G401 (cell line): ENCODE measurements at places on chromosomes 4 and X.

GRCh38 chrX:35665311-35665710 is 132.8 kb upstream of the MAGEB16 start:
- DNase-seq: no peak

DNA sequence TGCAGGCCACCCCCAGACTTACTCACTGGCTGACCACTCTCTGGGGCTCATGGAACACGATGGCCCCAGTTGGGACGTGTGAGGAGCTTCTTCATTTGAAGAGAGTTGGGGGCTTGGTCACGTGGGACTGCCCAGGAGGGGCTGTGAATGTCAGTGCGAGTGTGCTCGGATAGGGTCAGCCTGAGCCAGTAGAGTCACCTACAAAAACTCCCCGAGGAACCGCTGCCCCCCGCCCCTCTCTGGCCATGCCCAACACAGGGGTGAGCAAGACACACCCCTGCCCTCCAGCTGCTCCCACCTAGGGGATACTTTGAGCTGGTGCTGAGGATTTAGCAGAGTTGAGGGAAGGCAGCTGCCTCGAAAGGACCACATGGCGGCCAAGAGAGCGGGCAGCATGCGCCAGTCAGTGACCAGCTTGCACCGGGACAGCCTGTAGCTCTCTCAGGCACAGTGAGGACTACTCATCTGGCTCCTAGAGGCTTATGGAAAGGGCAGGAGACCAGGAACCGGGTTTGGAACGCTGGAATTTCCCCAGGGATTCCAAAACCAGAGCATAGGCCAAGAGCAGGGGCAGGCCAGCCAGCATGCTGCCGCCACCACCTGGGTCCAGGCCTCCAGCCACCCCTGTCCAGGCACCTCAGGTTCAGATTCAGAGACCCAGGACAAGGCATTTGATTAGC is 8.4 kb downstream of the PNMA6E start:
- DNase-seq: no peak

- DNase-seq: no peak
Measured at GRCh38 chr4:171928336-171928735, 115.1 kb downstream of the GALNTL6 start.

DNA sequence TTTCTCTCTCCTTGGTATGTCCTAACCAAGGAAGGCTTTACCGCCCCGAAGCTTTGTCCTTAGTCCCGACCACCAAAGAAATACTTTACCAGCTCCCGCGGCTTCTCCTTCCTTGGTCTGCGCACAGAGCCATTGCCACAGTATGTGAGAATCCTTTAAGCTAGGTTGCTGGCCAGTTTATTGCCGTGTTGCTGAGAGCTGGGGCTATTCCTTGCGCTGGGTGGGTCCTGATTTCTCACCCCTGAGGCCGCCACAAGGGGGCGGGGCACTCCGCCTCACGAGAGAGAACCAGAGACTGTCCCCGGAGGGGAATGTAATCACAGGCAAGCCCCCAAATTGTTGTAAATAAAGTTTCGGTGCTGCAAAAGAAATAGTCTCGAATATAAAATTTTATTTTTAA is 331.0 kb upstream of the PCDH10 start:
- DNase-seq: no peak

- DNase-seq: no peak
Measured at GRCh38 chrX:99184153-99184552, 1225.9 kb downstream of the PCDH19 start.

DNA sequence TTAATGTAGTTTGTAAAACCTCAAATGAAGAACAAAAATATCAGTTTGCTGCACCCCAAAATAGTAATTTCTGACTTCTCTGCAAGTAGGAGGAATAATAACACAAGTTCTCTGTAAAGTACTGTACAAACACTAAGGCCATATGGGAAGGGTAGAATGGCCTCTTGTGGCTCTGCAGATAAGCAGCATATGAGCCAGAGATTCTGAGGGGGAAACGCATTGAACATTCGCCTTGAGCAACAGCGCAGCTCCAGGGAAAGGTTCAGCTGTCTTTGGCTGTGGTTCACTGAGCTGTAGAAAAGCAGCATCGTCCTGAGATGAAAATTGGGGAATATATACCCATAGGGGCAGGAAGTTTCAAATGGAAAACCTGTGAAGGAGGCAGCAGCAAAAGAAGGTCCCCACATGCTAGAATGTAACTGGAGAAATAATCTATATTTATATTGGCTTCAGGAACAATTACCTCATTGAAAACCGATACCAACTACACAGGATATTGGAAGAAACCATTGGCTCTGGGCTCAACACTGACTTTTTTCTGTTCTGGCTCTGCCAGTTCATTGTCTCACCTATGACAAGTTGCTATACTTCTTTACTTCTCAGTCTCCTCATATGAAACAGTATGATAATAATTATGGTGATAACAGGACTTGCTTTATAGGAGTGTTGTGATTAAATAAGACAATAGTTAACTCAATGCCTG is 357.6 kb upstream of the CPEB2 start:
- DNase-seq: no peak

GRCh38 chrX:153948002-153948466 is 3.6 kb upstream of the RENBP start:
- DNase-seq: no peak

- no peak for DNase-seq
Measured at GRCh38 chr4:152100379-152101201, 339.8 kb upstream of the GATB start.

DNA sequence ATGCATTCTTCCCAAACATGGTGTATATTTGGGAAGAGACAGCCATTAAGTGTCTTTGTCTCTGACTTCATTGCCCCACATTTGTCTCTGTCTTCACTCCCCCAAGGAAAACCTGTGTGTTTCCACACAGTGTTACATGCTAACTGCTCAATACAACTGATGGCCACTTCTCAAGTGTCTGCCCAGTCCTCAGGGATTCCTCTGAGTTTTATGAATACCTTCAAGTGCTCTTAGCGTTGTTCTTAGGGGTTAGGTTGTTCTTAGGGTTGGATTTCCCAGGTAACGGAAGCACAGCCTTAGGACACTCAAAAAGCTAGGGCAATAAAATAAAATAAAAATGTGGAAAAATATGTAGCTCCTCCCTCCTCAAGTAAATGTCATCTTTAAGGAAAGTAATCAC is 64.7 kb upstream of the PLAC8 start:
- DNase-seq: no peak

DNA sequence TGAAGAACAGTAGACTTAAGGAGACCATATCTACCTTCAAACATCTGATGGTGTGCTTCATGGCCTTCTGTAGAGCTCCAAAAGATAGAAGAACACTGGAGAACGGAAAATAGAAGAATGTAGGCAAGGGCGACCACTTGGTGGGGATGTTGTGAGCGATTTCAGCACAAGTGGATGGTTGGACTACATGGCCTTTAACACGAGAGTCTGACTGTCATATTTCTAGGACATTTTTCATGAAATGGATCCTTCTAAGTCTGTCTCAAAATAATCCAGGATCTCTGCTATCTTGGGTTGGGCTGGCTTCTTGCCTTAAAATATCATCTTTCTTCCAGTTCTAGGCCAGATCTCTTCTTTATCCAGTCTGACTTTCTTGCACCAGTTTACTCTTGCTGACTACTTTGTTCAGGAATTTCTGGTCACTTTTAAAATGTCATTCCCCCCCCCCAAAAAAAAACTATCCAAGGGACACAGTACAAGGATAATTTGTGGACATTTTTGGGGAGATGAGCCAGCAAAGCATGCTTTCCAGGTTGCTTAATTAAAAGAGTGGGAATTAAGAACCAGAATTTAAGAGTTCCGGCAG is 1.2 kb upstream of the MID1IP1 start:
- no peak for DNase-seq

- no peak for DNase-seq
Measured at GRCh38 chrX:9180623-9181022, 146.7 kb upstream of the FAM9B start.

DNA sequence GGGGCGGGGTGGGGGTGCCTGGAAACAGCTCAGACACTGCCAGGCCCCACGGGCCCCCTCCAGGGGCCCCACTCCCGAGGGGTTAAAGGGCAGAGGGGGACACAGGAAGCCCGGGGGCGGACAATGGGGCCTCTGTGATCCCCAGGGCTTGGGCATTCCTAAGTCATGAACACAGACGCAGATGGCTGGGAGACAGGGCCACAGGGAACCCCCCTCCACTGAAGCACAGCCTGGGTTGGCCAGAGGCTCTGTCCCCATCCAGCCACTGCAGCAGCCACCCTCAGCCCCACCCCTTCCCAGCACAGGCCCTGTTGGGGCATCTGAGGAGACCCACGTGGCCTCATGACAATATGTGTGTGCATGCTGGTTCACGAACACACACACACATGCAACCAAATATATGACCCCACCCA is 3.9 kb downstream of the L1CAM start:
- no peak for DNase-seq

- no peak for DNase-seq
Measured at GRCh38 chrX:135543172-135543571, 22.7 kb downstream of the INTS6L start.

DNA sequence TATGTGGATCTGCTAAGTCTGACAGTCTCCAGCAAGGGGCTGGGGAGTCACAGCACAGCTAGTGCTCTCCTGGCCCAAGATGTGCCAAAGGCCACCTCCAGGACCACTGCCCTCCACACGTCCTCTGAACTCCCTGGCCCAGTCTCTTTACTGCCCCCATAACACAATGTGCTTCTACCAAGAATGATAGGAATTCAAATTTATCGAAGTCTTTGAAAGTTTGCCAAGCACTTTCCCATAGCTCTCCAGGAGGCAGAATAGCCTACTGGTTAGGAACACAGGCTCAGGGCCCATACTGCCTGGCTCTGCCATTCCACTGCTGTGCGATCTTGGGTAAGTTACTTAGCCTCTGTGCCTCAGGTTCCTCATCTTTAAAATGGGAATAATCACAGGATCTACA is 86.7 kb downstream of the NHSL2 start:
- no peak for DNase-seq

DNA sequence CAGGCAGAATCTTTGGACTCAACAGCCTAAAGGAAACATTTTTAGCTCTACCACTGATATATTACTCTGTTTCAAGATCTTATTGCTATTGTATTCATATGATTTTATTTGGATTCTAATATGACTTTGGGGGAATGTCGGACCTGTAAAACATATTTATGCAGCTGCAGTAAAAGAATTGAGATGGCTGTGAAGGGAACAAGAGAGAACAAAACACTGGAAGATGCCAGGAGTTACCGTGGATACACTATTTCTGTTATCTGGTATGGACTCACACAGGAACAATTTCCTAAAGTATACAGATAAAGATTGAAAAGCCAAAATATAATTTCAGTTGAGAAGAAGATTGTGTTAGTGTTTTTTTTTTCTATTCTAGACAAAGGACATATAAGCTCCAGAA is 113.0 kb upstream of the DCLK2 start:
- DNase-seq: no peak
